ENCODE measurements at places on chromosomes 11 and 22.

DNA sequence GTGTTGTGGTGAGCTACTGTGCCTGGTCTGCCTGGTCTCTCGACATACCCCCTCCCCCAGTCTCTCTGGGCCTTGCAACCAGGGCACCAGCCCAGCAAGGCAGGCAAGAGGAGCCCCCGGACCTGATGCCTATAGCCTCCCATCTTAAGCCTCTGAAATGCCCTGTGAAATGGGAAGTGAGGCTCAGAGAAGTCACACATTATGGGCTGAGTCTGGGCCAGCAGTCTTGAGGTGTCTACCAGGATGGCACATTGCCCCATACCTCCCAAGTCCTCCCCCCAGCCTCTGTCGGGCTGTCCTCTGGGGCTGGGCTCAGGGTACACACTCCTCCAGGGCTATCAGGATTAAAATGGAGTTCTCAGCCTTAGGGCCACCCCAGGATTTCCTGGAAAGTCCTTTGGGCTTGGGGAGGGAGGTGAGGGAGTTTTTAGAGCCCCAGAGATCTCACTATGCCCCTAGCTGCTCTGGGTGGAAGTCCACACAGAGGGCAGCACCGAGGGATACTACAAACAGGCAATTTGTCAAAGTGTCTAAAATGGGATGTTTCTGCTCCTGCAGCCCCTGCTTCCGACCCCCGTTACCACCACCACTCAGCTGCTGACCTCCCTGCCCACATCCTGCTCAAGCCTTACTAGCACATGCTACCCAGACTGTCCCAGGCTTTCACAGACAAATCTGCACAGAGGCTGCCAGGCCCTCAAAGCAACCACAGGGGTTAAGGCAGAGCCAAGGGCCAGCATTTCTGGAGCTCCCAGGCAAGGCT, 3.1 kb upstream of the SH3BP1 start:
- DNase-seq: no peak

DNA sequence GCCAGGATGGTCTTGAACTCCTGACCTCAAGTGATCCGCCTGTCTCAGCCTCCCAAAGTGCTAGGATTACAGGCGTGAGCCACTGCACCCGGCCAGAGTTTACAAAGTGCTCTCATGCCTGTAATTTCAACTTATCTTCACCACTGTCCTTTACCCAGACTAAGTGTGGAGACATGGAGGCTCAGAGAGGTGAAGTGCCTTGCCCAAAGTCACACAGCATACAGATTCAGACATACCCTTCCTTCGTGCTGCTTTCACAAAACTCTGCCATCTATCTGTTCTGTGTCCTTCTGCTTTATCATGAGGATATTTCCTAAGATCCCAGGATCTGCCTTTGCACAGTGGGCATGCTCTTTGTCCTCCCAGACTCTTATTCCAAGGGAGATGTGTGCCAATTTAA, 143.6 kb upstream of the SYT13 start:
- no peak for DNase-seq

DNA sequence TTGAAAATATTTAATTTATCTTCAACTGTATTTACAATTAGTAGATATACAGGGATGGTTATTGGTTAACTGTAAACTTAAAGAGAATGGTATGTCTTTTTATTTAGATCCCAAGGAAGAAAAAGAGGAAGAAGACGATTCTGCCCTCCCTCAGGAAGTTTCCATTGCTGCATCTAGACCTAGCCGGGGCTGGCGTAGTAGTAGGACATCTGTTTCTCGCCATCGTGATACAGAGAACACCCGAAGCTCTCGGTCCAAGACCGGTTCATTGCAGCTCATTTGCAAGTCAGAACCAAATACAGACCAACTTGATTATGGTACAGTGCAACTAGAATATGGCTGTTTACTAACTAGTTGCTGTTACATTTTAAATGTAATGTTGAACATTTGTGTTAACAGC, 12.7 kb upstream of the CNTF start:
- DNase-seq: no peak

GRCh38 chr11:35042913-35043312, 96.1 kb upstream of the CD44 start:
- no peak for DNase-seq

GRCh38 chr11:15972838-15973237, 383.5 kb downstream of the SOX6 start:
- no peak for DNase-seq
